ENCODE measurements at places on chromosomes 12 and 14.

GRCh38 chr14:32087907-32088306, 10.8 kb downstream of the ARHGAP5 start:
- no peak for DNase-seq

- no peak for DNase-seq
Observed at GRCh38 chr12:104462931-104463339, 6.2 kb downstream of the CHST11 start.

GRCh38 chr14:52269982-52270381, 2.5 kb downstream of the PTGDR start:
- DNase-seq: no peak

GRCh38 chr12:115918763-115919162, 358.7 kb downstream of the MED13L start:
- DNase-seq: no peak

- no peak for DNase-seq
Observed at GRCh38 chr12:27217590-27217989, 26.5 kb upstream of the STK38L start.

DNA sequence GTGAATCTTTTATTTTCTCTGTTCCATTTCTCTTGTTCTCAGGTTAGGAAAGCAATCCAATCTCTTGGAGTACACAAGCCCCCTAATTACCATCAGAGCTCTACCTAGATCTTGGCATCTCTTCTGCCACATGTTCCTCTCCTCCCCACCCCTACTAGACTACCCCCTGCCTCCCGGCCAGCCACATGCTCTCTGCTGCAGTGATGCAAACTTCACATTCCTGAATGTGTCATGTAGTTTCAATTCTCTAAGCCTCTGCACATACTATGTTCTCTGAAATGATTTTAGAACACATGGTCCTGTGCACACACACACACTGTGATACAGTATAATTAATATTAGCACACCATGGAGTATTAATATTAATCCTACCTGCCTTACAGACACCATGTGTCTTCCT, 104.6 kb downstream of the EFCAB11 start:
- peak; percentile 56 for DNase-seq

DNA sequence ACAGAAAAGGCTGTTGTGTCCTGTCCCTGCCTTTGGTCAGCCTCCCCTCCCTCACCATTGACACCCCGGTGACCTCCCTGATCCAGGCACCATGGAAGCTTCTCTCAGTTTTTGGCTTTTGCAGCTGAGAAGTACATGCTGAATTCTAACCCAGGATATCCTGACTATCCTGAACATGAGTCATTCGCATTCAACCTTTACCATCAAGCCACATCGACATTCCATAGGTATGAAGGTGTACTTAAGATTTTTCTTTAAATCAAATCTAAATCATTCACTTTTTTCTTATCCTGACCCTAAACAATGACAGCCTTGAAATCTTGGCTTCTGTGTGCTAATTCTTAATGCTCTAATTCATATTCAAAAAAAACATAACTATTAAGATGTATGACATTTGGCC, 8.7 kb upstream of the KRT78 start:
- no peak for DNase-seq

Data from astrocyte of the spinal cord (primary cell).